Cardiac septum (tissue), 1 donor: ENCODE measurements at places on chromosomes 1 and 21. TPM values are rescaled to one million over a fixed set of nuclear protein-coding genes. Genes with fewer than 3 reads are reported as not detected.

Gene P3H1
- total RNA-seq, result 12.2 TPM

DNA sequence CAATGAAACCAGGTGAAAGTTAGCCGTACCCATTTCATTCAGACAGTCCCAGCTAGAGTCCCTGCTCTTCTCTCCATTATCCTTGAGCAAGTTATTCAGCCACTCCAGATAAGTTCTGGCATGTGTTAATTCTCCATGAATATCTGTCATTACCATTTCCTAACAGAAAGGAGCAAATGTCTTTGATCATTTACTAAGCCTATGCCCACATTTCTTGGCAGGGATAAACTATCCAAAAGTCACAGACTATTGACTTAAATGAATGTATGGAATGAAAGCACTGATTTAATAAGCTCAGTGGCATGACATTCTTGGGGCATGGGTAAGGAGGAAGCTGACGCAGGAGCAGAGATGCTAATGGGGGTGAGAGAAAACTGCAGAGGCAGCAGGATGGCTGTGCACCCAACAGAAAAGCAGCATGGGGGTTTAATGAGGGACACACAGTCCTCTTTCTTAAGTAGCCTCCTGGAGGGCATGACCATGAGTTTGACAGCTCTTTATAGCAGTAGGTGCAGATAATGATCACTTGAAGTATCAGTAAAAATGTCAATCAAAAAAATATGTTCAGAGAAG lies 17.6 kb upstream of the DHCR24 start:
- no peak for DNase-seq

- DNase-seq, result no peak
Observed at GRCh38 chr1:19775317-19775716, 24.4 kb downstream of the TMCO4 start.

- DNase-seq, result no peak
Observed at GRCh38 chr1:238242181-238242580, 351.5 kb upstream of the ZP4 start.

DNA sequence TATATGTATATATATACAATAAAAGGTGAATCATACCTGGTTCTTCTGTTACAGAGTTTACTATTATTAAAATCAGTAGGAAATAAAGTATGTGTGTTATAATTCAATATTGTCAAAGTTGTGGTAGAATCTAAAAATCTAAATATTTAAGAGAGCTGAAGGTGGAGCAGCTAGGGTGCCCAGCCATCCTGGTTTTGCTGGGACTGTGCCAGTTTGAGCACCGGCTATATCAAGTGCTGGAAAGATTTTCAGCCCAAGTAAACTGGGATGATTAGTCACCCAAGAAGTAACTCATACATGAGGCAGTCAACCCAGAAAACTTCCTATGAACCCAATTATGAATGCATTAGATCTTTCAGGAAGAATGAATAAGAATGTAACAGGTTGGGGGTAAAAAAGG lies 16.9 kb upstream of the KRTAP19-5 start:
- no peak for DNase-seq
